Effector memory CD8-positive, alpha-beta T cell (primary cell): ENCODE measurements at places on chromosomes 5 and 9.

GRCh38 chr9:91296354-91296753, 65.4 kb downstream of the AUH start:
- no peak for DNase-seq

- DNase-seq, result no peak
Measured at GRCh38 chr5:92428415-92428814, 1045.3 kb upstream of the ARRDC3 start.

- no peak for DNase-seq
Measured at GRCh38 chr9:7894231-7894630, 94.7 kb upstream of the DMAC1 start.

GRCh38 chr5:927172-928015, 34.7 kb downstream of the TRIP13 start:
- no peak for DNase-seq

GRCh38 chr9:20906326-20906725, 125.1 kb downstream of the HACD4 start:
- no peak for DNase-seq

DNA sequence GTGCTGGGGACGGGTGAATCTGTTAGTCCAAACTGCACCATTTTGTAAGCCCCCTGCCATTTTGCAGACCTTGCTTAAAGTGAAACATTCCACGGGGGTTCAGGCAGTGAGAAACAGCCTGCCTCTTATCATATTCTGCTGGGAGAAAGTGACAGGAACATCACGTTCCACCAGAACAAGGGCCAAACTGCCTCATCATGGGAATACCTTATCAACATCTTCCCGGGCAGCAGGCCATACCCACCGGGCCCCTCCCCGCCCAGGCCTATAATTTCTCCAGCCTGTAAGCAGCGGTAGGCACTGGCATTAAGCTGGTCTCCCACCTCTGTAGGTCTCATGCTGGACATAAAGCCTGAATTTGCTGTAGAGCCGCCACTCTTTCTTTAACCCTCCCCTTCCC, 1.5 kb upstream of the CFAP77 start:
- DNase-seq, result no peak

GRCh38 chr9:99303177-99303576, 81.1 kb downstream of the SEC61B start:
- DNase-seq, result no peak

GRCh38 chr9:74205056-74205455, 292.1 kb upstream of the RORB start:
- DNase-seq, result no peak

DNA sequence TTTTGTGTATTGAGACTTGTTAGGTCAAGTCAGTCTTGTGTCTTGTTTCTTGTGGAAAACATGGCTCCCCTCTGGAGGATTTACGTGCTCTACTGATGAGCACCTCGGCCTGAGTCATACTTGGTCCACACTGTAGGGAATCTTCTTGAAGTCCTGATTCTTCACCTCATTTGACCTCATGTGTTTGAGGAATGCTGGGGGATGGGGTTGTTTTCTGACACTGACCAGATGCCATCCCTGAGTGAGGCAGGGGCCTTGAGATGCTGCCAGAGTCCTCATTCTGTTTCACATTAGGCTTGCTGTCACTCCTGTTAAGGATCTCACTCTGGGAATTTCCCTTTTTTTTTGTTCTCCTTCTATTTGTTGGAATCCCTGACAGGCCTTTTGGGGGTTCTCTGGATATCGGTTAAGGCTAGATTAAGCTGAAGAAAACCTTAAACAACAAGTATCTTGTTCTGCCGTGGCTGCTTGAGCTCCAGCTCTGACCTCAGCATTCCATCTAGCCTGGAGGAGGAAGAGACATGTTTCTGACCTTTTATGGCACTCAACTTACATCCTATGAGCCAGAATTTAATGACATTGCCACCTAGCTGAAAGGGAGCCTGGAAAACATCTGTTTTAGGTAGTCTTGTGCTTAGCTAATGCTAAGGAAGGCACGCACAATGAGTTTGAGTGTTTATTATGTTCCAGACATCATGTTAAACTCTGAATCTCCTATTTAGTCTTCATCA, 20.6 kb downstream of the TCOF1 start:
- DNase-seq, result no peak

GRCh38 chr9:70865471-70865870, 255.9 kb downstream of the TRPM3 start:
- no peak for DNase-seq
